Gastroesophageal sphincter (tissue), 4 donors: ENCODE measurements at places on chromosomes 6 and 20. TPM values are rescaled to one million over a fixed set of nuclear protein-coding genes. Genes with fewer than 3 reads are reported as not detected.

NFS1 gene
- total RNA-seq: 40.0 TPM

BPI gene
- total RNA-seq: 0.47 TPM

MYLK4 gene
- 1.2 TPM for total RNA-seq

CAP2 gene
- total RNA-seq: 58.4 TPM

RFX6 gene
- total RNA-seq: not detected

RTF2 gene
- 85.8 TPM for total RNA-seq

FAM83C gene
- 1.4 TPM for total RNA-seq

HS3ST5 gene
- total RNA-seq: not detected

EYA2 gene
- total RNA-seq: 0.47 TPM

AGPAT1 gene
- 45.6 TPM for total RNA-seq
